ENCODE measurements at places on chromosomes 3 and 15.

- no peak for DNase-seq
These were observed 3.1 kb downstream of the AAGAB start for GRCh38 chr15:67251318-67251717.

- no peak for DNase-seq
These were observed 675.2 kb downstream of the AGBL1 start for GRCh38 chr15:86754846-86755245.

DNA sequence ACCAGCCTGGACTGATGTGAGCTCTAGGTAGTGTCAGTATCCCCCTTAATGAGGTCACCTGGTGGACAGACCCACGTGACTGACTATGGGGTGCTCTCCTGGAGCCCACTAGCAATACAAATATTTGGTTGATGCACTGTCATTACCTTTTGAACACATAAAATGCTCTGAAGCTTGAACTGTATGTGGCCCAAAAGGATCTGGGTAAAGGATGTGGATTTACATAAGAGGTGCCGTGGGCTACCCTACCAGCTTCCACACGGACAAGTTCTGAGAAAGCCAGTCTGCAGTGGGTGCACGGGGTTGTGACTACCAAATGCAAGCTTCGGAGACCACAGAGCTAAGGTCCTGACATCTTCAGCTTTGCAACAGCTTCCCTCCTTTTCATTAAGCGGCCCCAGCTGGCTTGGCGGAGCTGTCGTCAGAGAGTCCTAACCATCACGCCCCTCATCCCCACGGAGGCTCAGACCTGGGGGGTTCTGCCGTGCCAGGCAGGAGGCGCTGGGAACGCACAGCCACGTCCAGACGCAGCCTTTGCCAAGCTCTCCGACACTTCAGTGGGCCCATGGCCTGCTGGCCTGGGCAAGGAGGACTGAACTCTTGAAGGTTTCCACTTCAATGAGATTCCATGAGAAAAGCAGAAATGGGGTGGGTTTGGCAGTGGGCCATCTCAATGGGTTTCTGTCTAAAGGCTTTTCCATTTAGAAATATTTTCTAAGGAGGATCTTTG, 228.3 kb downstream of the ADAMTS17 start:
- peak; percentile 57 for DNase-seq

DNA sequence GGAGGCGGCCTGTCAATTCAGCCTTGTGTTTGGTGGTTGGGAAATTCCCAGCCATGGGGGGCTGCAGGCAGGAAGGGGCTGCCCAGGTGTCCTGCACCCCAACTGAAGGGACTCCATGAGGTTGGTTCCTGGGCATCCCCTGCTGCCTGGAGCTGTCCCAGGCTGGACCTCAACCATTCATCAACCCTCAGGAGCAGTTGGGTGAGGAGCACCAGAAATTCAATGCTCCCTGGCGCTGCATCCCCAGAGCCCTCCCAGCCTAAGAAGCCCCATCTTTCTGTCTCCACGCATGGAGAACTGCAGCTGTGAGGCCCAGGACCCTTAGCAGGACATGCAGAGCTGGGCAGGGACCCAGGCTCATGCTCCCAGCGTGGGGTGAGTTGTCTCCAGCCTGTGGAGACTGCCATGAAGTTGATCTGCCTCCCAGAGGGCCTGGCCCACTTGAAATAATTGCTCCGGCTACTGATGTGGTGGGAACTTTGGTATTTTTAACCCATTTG, 8.0 kb upstream of the SEMA3B start:
- no peak for DNase-seq

DNA sequence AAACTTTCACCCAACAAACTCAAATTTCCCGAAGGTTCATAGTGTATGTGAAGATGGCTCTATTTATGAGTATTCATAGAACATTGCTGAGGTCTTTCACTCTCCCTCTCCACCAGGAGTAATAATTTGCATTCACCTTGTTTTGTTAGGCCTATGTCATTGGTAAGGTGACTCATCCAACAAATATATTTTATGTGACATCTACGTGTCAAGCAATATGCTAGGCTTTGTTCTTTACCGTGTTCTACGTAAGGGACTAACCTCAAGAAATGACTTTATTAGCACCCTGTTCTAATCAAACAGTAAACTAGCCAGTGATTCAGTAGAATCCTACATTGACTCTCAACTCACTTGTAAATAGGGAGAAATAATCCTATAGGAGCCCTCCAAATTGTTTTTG, 334.4 kb downstream of the FGF12 start:
- DNase-seq, result no peak

GRCh38 chr3:13426591-13426990, 6.5 kb upstream of the NUP210 start:
- DNase-seq, result no peak

DNA sequence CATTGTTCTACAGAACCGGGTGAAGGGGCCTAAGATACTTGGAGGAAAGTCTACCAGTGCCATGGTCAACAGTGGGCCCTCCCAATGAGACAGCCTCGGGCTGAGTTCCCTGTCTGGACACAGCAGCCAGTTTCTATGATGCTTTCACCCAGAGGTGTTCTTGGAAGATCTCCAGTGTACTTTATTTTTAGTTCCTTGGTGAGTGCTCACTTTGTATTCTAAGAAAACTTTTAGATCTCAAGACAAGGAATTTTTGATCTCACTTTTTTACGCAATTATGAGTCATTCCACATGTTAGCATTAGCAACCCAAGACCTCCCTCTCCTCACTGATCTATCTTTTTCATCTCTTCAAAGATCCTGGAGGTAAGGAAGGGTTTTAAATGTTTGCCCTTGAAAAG, 287.7 kb downstream of the RORA start:
- DNase-seq, result no peak

Data from muscle of arm (tissue), 14 donors.